ENCODE measurements at places on chromosomes 5 and 9.

GRCh38 chr5:149793256-149793550 is 63.1 kb downstream of the PPARGC1B start:
- DNase-seq, result no peak
- no peaks in the 10 kb centered on the region for H3K27me3 ChIP-seq
- no peak overlapping the region for H3K27ac ChIP-seq
- H3K4me1 ChIP-seq, result no peaks in the 10 kb centered on the region
- H3K4me3 ChIP-seq, result no peak overlapping the region
- H3K36me3 ChIP-seq, result no peaks in the 10 kb centered on the region

DNA sequence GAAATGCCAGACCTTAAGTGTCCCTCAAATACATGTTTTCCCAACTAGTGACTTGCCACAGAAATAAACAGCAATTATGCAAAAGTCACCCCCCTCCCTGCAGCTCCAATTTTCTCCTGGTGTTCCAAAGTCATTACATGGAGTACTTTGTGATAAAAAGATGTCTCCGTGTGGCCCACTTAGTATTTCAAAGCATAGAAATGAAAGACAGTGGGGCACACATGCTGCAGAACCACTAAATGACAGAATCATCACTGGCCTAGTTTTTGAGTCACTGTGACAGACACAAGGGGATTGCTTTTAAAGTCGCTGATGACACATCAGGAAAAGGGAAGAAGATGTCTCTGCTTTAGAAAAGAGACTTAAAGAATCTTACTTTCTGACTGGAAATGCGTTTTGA is 323.4 kb downstream of the PSAT1 start:
- no peaks in the 10 kb centered on the region for H3K36me3 ChIP-seq
- H3K4me3 ChIP-seq, result no peak overlapping the region
- no peak overlapping the region for H3K27ac ChIP-seq

GRCh38 chr9:113622600-113623400 is 159.3 kb downstream of the RGS3 start:
- H3K36me3 ChIP-seq, result no peaks in the 10 kb centered on the region
- H3K27ac ChIP-seq, result no peak overlapping the region
- H3K4me3 ChIP-seq, result no peak overlapping the region
- H3K4me1 ChIP-seq, result no peaks in the 10 kb centered on the region

DNA sequence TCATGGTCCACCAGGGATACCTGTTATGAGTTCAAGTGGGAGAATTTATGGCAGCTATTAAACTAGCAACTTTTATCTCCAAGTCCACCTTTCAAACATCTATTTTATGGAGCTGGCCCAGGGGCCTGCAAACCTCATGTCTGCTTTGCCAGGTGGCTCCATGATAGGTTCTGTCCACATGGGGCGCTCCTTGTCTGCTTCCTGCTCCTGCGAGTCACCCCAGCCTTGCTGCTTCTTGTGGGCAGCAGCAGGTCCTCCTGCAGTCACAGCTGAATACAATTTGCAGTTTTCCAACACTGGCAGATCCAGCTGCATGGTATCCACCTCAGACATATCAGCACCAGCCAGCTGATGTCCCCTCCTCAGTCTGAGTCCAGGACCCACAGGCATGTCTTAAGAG is 39.6 kb upstream of the FRRS1L start:
- no peak for DNase-seq
- H3K36me3 ChIP-seq, result no peaks in the 10 kb centered on the region
- no peak overlapping the region for H3K27ac ChIP-seq
- H3K4me1 ChIP-seq, result no peaks in the 10 kb centered on the region
- peaks cover 11% of the 10 kb centered on the region for H3K27me3 ChIP-seq
- H3K4me3 ChIP-seq, result no peak overlapping the region

DNA sequence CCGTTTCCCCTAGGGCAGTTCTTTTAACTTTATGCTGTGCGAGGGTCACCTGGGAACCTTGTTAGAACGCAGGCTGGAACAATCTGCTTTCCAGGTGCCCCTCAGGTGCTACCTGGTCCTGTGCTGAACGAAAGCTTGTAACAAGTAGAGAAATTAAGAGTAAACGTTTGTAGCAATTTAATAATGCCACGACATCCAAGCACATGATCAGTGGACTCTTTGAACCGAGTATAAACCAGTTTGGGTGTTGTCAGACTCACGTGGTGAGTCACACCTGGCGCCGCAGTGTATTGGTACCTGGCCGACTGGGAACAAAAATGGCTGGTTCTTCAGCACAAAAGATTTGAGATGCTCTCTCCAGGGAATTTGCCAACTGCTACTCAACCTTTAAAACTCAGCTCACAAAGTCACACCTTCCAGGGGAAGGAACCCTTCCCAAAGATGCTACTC is 926 bp upstream of the MYO10 start:
- H3K4me3 ChIP-seq, result peak overlapping the region; percentile 66
- H3K27me3 ChIP-seq, result peaks cover 28% of the 10 kb centered on the region
- no peak for DNase-seq
- H3K27ac ChIP-seq, result no peak overlapping the region
- H3K36me3 ChIP-seq, result no peaks in the 10 kb centered on the region
- peaks cover 16% of the 10 kb centered on the region for H3K4me1 ChIP-seq

GRCh38 chr9:99286536-99286935 is 64.5 kb downstream of the SEC61B start:
- peaks cover 4% of the 10 kb centered on the region for H3K27me3 ChIP-seq
- H3K27ac ChIP-seq, result no peak overlapping the region
- no peaks in the 10 kb centered on the region for H3K4me1 ChIP-seq
- no peaks in the 10 kb centered on the region for H3K36me3 ChIP-seq
- DNase-seq, result no peak
- H3K4me3 ChIP-seq, result no peak overlapping the region

GRCh38 chr5:9713356-9713755 is 83.2 kb upstream of the TAS2R1 start:
- no peak overlapping the region for H3K4me3 ChIP-seq
- DNase-seq, result no peak
- no peaks in the 10 kb centered on the region for H3K36me3 ChIP-seq
- no peak overlapping the region for H3K27ac ChIP-seq

DNA sequence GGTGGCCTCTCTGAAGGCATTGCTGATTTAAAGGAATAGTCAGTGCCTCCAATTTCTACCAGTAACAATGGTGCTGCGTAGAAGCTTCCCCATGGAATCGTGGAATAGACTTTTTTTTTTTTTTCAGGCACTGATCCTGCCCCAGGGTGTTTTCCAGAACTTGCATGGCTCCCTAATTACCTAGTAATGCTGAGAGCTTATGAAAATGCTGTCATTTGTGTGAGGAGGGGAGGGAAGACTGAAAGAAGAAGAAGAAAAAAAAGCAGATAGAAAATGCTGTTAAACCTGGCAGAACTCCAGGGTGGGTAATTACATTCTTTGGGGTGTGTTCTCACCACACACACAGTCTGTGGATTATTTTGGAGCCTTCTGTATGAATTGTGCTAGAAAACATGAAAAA is 4.8 kb upstream of the GRIA1 start:
- no peak overlapping the region for H3K27ac ChIP-seq
- H3K36me3 ChIP-seq, result no peaks in the 10 kb centered on the region
- no peak overlapping the region for H3K4me3 ChIP-seq
- DNase-seq, result no peak
- no peaks in the 10 kb centered on the region for H3K4me1 ChIP-seq
- H3K27me3 ChIP-seq, result peaks cover 7% of the 10 kb centered on the region

DNA sequence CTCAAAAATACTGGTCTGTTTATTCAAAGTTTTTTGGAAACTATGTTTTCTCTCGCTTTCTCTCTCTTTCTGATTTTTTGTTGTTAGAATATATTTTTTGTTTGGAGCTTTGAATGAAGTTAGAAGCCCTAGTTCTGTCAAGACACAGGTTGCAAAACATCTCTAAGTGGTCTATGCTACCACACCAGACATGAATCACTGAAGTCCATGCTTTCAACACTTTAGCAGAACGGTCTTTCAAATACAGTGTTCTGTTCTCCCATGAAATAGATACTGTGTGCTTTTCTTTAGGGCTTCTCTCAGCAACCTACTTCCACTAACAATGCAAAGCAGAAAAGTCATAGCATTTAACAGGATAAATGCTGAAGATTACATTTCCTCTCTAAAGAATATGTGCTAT is 392.5 kb downstream of the TMEM167A start:
- H3K4me3 ChIP-seq, result no peak overlapping the region
- H3K36me3 ChIP-seq, result no peaks in the 10 kb centered on the region
- no peak overlapping the region for H3K27ac ChIP-seq

- no peak for DNase-seq
- H3K27me3 ChIP-seq, result peaks cover 1% of the 10 kb centered on the region
- H3K4me1 ChIP-seq, result peaks cover 7% of the 10 kb centered on the region
- no peak overlapping the region for H3K27ac ChIP-seq
- no peaks in the 10 kb centered on the region for H3K36me3 ChIP-seq
Measured at GRCh38 chr9:126862104-126862761, 1.8 kb downstream of the ZBTB34 start.

- H3K4me3 ChIP-seq, result no peak overlapping the region
- H3K4me1 ChIP-seq, result peaks cover 24% of the 10 kb centered on the region
- no peak for DNase-seq
- no peak overlapping the region for H3K27ac ChIP-seq
Measured at GRCh38 chr5:132069561-132069960, 4.0 kb upstream of the CSF2 start.
